Lower leg skin (tissue), 4 donors: ENCODE measurements at places on chromosomes 13 and 19.

DNA sequence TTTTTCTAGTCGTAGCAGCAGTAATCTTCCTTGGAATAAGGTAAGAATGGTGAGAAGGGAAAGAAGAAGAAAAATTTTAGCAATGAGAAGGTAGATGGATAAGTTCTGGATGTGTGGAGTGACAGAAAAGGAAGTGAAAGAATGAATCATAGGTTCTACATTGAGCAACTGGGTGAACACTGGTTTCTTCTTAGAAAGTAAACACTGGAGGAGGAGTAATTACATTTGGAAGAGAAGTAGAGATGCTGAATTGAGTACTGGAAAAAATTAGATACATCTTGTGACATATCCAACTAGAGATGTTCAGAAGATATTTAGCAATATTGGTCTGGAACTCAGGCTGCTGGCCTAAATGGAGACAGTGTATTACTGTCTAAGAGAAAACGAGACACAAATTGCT is 148.5 kb downstream of the GPC5 start:
- DNase-seq, result no peak

- no peak for DNase-seq
Measured at GRCh38 chr13:32645854-32646253, 59.6 kb downstream of the PDS5B start.

DNA sequence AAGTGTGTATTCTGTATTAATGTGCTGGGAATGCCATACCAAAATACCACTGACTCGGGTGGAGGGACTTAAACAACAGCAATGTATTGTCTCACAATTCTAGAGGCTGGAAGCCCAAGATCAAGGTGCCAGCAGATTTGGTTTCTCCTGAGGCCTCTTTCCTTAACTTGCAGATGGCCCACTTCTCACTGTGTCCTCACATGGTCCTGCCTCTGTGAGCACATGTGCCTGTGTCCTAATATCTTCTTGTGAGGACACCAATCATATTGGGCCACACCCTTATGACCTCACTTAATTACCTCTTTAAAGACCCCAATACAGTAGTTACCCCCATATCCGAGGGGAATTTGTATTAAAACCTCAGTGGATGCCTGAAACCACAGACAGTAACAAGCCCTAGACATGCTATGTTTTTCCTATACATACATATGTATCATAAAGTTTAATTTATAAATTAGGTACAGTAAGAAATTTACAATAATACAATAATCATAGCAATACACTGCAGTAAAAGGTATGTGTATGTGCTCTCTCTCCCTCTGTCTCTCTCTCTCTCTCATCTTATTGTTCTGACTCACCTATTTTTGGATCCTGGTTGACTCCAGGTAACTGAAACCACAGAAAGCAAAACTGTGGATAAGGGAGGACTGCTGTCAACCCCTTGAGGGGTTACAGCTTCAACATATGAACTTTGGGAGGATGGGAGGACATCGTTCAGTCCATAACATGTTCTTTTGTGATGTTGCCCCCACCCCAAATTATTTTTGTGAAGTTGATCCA is 174.3 kb downstream of the IRS2 start:
- no peak for DNase-seq

DNA sequence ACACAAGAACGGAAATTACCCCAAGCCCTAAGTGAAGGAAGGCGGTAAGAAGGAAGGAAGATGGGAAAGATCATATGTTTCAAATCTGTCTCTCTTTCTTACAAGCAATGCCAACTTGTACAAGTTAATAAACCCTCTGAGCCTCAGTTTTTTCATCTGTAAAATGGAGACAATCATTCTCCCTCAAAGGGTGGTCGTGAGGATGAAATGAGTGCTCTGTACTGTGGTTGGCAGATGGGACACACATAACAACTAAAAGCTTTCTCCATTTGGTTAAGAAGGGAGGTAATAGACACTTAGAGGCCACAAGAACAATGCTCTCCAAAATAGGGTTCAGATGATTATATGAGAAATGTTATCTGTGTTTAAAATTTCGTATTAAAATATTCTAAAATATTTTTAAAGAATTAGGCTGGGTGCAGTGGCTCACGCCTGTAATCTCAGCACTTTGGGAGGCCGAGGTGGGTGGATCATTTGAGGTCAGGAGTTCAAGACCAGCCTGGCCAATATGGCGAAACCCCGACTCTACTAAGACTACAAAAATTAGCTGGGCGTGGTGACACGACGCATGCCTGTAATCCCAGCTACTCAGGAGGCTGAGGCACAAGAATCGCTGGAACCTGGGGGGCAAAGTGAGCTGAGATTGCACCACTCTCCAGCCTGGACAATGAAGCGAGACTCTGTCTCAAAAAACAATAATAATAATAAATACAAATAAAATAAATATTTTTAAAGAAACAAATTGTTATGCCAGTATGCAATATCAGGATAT is 89.7 kb downstream of the STARD13 start:
- DNase-seq, result no peak

GRCh38 chr13:31846961-31847752 is 107.8 kb downstream of the RXFP2 start:
- DNase-seq, result no peak

DNA sequence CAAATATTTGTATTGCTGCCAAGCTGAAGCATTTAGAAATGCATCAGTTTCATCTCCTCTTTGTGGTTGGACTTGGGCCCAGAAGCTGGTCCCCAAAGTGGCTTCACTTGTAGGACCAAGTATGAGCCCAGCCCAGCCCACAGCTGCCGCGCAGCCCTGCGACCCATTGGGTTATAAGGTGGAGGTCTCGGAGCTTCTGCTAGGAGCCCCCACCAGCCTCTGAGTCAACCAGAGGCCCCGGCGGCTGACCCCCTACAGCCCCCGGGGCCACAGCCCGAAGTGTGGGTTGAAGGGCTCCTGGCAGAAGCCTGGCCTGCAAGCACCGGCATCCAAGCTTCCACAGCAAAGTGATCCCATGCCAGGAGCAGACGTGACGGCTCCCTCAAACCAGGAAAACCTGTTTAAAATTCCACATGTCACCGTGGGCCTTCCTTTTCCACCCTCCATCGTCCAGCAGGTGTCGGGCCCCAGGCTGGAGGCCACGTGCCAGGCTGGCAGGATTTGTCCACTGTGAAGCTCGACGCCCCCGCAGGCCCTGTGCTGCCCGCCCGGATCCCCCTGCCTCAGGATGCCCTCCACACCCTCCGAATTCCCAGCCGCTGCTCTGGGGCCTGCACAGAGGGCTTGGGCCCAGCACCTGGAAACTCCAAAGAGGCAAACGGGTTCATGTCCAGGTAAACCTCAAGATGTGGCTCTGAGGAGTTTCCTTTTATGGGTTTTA is 54.7 kb downstream of the C13orf46 start:
- DNase-seq, result peak; percentile 82

GRCh38 chr13:27822258-27822872 is 30.1 kb downstream of the GSX1 start:
- no peak for DNase-seq

DNA sequence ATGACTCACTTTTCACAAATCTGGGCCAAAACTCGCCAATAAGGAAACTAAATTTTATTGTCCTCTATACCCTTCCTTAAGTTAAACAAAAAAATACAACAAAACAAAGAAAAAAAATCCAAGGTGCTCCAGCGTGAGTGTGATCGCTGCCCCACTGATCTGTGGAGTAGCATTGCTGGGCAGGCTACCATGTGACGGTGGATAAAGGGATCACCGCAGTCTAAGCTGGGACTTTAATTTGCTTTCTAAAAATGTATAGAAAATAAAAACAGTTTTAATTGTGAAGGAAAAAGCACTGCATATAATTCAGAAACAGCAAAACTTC is 92.9 kb downstream of the FLT1 start:
- DNase-seq, result no peak

DNA sequence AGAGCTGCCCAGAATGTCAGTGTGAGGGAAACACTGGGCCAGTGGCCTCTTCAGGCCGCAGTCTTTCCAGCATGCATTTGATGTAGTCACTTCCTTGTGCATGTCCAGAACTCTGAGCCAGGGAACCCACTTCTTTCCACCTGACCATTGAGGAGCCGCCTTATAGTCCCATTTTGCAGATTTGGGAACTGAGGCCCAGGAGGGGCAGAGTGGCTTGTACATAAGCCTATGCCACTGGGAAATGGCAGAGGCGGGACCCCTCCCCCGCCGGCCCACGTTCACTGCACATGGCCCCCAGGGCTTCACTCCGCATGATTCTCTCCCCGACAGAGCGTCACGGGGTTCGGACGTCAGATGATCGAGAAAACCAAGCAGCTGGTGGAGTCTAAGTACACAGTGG is 5.6 kb upstream of the SPIB start:
- DNase-seq, result no peak

GRCh38 chr19:30403203-30403985 is 31.2 kb downstream of the ZNF536 start:
- no peak for DNase-seq

DNA sequence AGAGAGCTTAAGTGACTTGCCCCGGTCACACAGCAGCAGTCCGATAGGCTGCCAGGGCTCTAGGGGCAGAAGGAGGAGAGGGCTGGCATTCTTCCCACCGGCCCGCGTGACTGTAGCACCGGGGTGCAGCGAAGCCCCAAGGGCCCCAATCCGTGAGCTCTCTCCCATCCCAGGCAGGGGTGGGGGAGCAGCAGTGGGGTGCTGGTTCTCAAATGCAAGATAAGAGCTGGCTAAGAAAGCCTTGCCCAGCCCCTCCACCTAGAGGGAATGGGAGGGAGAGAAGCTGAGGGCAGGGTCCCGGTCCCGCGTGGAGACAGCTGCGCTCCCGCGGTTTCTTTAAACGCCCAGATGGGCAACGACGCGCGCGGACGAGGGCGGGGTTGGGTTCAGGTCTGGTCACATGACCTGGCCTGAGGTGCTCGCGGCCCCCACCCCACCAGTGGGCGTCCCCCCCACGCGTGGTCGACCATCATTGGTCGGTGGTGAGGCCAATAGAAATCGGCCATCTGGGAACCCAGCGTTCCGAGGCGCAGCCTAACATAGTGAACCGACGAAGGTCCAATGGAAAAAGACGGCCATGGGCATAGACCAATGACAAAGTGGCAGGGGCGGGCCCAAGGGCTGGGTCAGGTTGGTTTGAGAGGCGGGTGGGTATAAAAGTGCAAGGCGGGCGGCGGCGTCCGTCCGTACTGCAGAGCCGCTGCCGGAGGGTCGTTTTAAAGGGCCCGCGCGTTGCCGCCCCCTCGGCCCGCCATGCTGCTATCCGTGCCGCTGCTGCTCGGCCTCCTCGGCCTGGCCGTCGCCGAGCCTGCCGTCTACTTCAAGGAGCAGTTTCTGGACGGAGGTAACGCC is at the start of gene CALR:
Gene CALR, plus strand, starts transcription at position 683 of the 852 bp plus-strand sequence. Its CDS starts 71 bp downstream, at position 754.
- DNase-seq, result peak; percentile 100

GRCh38 chr19:28039677-28040381 is 1173.1 kb downstream of the UQCRFS1 start:
- DNase-seq, result no peak

DNA sequence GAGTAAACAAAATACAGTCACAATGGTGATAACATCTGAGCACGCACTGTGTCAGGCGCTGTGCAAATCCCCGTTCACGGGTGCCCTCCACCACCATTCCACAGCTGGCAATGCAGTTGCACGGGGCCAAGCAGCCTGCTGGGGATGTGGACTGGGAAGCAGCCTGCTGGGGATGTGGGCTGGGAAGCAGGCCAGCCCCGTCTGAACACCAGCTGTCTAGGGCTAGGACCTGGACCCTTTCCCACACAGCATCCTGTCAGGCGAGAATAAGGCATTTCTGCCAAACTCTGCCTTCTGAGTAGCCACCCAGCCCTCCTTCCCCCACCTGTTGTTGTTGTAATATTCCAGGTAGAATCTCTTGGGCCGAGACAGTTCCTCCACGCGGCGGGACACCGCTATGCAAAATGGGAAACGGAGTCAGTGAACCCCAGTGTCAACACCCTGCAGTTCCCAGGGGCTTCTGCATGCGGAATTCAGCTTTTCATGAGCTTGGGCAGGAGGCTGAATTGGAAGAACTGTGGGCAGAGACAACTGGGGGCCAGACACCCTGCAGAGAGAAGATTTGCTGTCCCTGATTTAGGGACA is 27.8 kb upstream of the MIER2 start:
- no peak for DNase-seq

DNA sequence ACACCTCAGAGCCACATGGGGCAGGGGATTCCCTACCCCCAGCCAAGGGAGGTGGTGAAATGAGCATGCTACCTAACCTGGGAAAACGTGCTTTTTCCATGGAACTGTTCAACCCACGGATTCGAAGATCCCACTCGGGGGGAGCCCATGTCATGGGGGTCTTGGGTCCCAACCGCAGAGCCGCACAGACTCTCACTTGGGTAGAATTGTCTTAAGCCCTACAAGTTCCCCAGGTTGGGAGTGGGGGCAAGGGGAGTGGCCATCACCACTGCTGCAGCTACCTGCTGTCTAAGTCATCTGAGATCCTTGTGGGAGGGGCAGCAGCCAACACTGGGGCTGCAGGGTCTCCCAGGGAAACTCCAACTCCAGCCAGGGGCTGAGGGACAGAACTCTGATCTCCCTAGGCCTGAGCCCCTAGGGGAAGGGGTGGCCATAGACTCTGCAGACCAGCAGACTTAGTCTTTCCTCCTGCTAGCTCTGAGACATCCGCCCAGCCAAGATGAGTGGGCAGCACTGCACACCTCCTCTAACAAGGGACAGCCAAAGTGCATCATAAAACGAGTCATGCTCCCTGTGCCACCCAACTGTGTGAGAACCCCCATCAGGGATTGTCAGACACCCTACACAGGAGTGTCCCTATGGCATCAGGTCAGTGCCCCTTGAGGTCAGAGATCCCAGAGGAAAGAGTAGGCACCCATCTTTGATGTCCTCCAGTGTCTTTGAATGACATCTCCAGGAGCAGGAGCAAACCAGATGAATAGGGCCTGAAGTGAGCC is 610.4 kb upstream of the SLITRK6 start:
- no peak for DNase-seq
